ENCODE measurements at places on chromosomes 2 and 18.

DNA sequence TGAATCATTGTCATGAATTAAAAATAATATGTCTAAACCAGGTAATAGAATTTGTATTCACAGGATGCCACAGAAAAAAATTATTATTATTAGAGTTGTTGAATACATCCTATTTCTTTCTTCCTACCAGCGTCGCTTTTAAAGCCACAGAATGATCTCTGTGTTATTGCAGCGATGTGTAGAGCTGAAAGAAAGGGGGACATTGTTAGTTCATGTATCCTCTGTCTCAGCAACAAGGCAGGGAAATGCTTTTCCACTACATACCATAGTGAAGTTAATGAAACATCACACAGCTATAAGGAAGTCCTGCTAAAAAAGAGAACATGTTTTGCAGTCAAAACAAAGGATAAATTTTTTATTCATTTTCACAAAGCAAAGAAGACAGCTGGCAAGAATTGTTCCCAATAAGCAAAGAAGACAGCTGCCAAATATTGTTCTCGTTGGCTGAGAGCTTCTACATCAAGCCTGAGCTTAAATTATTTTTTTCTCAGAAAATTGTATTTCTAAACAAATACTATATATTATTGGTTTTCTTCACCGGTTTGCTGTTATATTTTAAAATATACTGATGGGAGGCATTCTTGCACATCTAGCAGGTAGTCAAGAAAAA is 1234.4 kb downstream of the SUCLG1 start:
- DNase-seq: no peak

DNA sequence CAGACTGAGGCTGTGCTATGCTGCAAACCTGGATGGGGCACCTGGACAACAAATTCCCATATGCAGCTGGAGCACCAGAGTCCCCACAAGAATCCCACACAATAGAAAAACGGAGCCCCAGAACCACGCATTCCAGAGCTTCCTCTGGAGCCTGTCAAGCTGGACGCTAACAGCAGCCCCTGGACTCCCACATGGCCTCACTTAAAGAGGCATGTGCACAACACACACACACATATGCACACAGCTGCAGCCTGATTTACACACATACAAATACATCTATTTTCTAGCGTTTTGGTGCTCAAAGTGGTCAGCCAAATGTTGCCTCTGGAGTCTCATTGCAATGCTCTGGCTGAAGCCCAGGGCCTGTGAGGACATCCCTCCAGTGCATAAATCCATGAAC is 632.7 kb upstream of the ID2 start:
- DNase-seq: no peak

GRCh38 chr2:156532989-156533388 is 96.8 kb downstream of the GPD2 start:
- no peak for DNase-seq

- DNase-seq: no peak
Observed at GRCh38 chr2:30756051-30756719, 51.1 kb downstream of the CAPN13 start.

GRCh38 chr18:6625481-6625880 is 104.0 kb upstream of the ARHGAP28 start:
- no peak for DNase-seq

DNA sequence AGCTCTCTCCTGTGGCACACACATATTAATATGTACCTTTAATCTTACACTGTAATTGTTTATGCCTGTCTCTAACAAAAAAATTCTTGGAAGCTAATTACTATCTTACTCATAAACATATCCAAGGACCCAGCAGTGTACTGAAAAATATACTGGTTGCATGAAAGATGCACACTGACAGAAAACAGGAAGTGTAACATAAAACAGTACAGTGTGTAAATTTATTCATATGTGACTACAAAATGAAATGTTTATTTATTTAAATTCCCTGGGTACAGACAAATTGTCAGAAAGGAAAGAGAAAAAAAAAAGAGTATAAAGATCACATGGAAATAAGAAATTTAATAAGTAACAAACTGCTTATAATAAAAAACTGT is 28.5 kb downstream of the TMEM131 start:
- no peak for DNase-seq

DNA sequence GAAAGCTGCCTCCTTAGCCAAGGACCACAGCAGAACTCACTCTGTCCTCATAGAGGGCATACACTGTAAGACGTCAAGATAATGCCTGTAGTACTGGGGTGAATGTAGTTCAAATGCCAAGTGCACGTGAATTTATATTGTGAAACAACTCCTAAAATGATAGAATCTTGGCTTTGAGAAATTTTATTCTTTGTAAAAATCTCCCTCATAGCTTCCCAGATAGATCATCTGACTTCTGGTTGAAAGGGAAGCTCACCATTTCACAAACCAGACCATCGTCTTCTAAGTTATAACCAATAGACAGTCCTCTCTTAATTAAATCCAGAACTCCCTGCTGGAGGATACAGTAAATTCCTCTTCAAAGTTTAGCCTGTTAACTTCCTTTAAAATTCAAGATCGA is 110.9 kb upstream of the MSTN start:
- no peak for DNase-seq

- DNase-seq: no peak
Observed at GRCh38 chr2:189046320-189046719, 72.1 kb downstream of the COL3A1 start.

- no peak for DNase-seq
Observed at GRCh38 chr2:44579115-44579836, 217.5 kb downstream of the CAMKMT start.

GRCh38 chr2:234674781-234675201 is 177.9 kb upstream of the ARL4C start:
- DNase-seq: no peak

- no peak for DNase-seq
Observed at GRCh38 chr2:62814123-62814522, 108.6 kb downstream of the EHBP1 start.

DNA sequence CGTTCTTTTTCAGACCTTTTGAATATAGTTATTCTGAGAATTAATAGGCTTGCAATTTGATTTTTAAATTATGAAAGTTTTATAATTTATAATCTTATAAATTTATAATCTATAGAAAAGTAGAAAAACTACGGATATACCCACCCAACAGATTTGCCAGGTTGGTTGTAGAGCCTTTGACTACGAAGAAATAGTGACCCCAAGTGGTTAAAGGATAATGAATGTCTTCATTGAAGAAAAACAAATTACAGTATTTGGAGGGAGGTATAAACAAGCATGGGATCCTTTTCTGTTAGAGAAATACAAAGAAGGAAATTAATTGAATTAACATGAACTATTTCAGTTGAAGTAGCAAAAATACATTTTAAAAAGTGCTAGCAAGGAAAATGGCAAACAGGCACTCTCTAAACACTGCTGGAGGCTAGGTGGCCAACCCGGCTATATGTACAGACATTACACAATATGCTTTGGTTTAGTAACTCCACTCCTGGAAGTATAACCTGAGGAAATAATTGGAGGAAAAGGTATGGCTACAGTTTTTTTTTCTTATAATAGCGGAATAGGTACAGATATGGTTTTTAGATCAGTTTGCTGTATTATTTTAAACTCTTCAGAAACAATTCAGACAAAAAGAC is 110.9 kb downstream of the MIB1 start:
- DNase-seq: no peak

GRCh38 chr2:153109793-153110192 is 368.8 kb downstream of the RPRM start:
- DNase-seq: no peak

DNA sequence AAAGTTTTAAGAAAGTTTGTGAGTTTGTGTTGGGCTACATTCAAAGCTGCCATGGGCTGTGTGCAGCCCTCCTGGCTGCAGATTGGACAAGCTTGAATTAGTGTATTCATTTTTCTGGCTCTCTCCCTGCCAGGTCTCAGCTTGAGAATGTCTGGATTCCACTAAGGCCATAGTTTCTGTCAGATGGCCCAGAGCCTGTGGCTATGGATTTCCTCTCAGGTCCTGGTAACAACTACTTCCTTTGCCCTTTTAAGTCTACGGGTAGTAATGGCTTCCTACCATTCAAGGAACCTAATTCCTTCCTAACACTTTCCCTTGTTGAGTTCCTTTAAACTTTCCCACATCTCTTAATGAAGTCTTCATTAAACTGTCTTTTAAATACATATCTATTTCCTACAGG is 24.3 kb upstream of the PSMD14 start:
- no peak for DNase-seq

DNA sequence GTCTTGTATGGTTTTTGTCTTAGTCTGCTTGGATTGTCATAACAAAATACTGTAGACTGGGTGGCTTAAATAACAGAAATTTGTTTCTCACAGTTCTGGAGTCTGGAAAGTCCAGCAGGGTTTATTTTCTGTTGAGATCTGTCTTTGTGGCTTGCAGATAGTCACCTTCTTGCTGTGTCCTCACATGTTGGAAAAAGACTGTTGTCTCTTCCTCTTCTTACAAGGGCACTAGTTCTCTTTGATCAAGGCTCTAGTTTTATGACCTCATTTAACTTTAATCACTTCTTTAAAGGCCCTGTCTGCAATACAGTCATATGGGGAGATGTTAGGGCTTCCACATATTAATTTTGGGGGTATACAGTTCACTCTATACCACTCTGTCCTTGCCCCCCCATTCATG is 56.5 kb downstream of the NBEAL1 start:
- no peak for DNase-seq

Data from activated T-cell treated with anti-CD3 and anti-CD28 coated beads for 1 hour (primary cell).